ENCODE measurements at places on chromosomes 6 and 20.

DNA sequence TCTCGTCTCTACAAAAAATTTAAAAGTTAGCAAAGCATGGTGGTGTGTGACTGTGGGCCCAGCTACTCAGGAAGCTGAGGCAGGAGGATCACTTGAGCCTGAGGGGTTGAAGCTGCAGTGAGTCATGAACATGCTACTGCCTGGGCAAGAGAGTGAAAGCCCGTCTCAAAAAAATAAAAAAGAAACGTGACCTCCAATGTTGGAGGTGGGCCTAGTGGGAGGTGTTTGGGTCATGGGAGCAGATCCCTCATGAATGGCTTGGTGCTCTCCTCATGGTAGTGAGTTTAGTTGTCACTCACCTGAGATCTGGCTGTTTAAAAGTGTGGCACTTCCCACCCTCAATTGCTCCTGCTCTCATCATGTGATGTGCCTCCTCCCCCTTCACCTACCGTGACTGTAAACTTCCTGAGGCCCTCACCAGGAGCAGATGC, 24.3 kb downstream of the RBL1 start:
- H3K4me1 ChIP-seq = peaks cover 29% of the 10 kb centered on the region
- H3K4me3 ChIP-seq = no peak overlapping the region
- DNase-seq = peak; percentile 8
- peaks cover 8% of the 10 kb centered on the region for H3K36me3 ChIP-seq

DNA sequence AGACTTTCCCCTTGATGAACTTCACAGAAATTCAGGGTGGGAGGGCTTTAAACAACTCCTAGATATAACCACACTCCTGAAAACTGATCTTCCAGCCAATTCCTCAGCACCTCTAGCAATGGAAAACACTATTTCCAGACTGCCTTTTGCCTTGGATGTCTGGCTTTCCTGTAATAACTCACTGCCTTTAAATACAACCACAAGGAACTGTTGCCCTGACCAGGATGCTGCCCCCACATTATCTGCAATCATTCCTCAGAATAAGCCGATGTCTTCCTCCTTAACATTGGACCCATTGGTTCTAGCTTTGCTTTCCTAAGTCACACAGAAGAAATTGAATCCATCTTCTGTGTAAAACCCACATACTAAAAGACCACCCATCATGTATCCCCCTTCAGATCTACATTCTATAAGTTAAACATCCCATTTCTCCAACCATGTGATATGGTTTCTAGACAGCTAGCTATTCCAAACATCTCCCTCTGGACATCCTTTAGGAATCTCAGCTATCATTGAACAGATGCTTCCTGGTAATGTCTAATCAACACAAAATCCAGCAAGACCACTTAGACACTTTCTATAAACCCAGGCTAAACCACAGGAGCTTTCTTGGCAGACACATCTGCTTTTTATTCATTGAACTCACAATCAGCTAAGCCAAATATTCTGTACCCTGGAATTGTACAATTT, 95.9 kb upstream of the KCNQ5 start:
- H3K4me1 ChIP-seq = no peaks in the 10 kb centered on the region
- H3K4me3 ChIP-seq = no peak overlapping the region
- H3K27me3 ChIP-seq = no peaks in the 10 kb centered on the region
- H3K36me3 ChIP-seq = no peaks in the 10 kb centered on the region
- DNase-seq = no peak
- H3K27ac ChIP-seq = no peak overlapping the region

DNA sequence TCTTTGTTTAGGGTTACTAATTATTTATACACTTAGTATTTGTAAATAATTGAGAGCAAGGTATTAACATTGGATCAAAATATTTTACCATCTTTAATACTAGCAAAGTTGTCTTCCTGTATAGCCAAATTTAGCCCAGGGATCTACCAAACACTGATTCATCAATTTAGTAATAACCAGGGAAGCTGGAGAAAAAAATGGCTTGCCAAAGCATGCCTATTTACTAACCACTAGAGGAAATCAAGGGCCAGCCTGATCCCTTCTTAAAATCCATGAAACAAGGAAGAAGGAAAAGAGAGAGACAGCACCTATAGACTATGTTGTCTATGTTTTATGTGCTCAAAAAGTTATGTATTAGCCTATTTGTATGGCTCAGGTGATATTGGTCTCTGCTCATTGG, 450.3 kb upstream of the GJE1 start:
- no peaks in the 10 kb centered on the region for H3K4me1 ChIP-seq
- H3K27ac ChIP-seq = no peak overlapping the region
- no peak overlapping the region for H3K4me3 ChIP-seq
- no peaks in the 10 kb centered on the region for H3K36me3 ChIP-seq
- DNase-seq = no peak
- no peaks in the 10 kb centered on the region for H3K27me3 ChIP-seq

DNA sequence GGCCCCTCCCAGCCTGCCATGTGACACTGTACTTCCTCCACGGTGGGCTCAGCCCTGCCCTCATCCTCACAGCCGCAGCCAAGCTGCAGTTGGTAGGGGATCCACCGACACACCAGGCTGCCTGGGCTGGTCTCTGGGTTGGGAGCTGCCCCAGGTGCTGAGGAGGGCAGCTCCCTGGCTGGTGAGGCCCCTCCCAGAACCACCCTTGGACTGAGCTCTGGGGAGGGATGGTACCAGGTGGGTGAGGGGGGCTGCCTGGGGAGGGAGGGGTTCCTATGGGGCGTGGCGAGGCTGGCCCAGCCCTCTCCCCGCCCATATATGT, 185 bp upstream of the TNFRSF6B start:
- H3K4me1 ChIP-seq = peaks cover 17% of the 10 kb centered on the region
- no peaks in the 10 kb centered on the region for H3K36me3 ChIP-seq
- no peak overlapping the region for H3K4me3 ChIP-seq

Measured in CD8-positive, alpha-beta memory T cell (primary cell).